ENCODE measurements at places on chromosomes 11 and 22.
A peak's percentile ranks its signal among the peaks of the same experiment; 100 is the strongest.

DNA sequence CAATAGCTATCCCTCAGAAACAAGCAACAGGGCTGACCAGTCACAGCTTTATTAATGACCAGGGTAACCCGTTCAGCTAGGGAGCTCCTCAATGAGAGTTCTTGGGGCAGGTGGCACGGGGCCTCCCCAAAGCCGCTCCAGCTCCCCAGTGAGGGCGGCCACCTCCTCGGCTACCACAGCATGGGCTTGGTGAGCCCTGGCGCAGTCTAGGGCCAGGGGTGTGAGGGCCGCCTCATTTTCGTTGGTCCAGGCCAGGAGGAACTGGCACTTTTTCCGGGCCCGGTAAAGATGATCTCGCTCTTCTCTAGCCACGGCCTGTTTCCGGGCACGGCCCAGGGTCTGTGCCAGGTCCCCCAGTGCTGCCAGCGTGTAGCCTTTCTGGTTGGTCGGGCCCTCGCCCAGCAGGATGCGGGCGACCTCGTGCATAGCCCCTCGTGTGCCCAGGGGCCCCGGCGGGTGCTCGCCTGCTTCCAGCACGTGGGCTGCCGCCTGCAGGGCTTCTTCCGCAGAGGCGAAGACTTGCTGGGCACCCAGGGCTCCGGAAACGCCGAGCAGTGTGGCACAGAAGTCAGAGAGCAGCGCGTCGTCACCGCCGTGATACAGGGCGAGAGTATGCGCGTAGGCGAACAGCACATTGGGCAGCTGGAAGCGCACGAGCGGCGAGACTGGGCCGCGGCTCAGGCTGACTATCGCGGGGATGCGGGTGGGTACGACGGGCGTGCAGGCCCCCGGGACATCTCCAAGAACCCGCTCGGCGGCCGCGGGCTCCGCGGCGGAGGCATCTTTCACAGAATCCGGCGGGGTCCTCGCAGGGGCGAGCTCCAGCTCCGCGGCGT is 913 bp downstream of the ZNHIT2 start:
- peak; percentile 31 for DNase-seq

- DNase-seq = no peak
Observed at GRCh38 chr22:37390075-37390474, 37.2 kb downstream of the ELFN2 start.

GRCh38 chr11:44237156-44237555 is 72.8 kb downstream of the ALX4 start:
- DNase-seq = no peak

GRCh38 chr11:75938543-75938942 is 123.5 kb downstream of the UVRAG start:
- no peak for DNase-seq

DNA sequence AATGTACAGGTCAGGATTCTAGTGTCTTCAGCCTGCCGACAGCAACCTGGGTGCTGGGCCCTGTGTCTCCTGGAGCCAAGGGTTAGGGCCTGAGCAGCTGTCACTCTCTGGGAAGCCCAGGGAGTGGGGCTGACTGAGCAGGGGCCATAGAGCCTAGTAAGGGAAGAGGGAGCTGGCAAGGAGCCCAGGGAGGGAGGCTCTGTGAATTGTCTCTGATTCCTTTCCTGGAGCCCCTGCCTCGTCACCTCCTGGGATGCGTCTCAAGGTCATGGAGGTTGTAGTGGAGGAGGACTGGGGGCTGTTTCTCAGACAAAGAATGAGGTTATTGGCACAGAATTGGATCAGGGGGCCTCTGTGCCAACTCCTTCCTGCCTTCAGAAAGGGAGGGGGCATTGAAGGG is 11.8 kb downstream of the SOX10 start:
- DNase-seq = no peak

Data from effector memory CD4-positive, alpha-beta T cell (primary cell).